ENCODE measurements at places on chromosomes 3 and 15. TPM values are rescaled to one million over a fixed set of nuclear protein-coding genes. Genes with fewer than 3 reads are reported as not detected.

Gene VGLL3
- total RNA-seq = 0.30 TPM

Gene PATL2
- 1.3 TPM for total RNA-seq

Gene PP2D1
- total RNA-seq = not detected

Gene HRH1
- total RNA-seq = 4.3 TPM

Gene SERPINI2
- not detected for total RNA-seq

Gene LRRIQ4
- not detected for total RNA-seq

Gene ADGRG7
- not detected for total RNA-seq

GRCh38 chr15:85960381-85960780 lies 119.3 kb upstream of the AGBL1 start:
- no peak overlapping the region for H3K27ac ChIP-seq
- peaks cover 10% of the 10 kb centered on the region for H3K27me3 ChIP-seq
- H3K4me1 ChIP-seq = no peaks in the 10 kb centered on the region
- no peak for DNase-seq

DNA sequence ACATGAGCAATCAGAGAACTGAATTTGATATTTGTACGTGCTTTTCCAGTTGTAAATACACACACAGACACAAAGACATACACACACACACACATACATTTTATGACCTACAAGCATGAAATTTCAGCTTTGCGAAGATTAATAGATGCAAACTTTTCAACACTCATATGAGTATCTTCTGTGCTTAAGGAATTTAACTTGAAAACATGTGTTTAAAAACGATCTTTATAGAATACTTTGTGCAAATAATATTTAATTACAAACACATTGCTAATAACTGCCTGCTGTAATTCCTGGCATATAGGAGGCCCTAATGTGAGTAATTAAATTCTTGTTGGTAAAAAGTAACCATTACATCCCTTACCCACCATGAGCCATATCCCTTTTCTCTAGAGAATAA lies 107.7 kb upstream of the PLSCR5 start:
- no peaks in the 10 kb centered on the region for H3K27me3 ChIP-seq
- H3K27ac ChIP-seq = no peak overlapping the region
- DNase-seq = no peak
- H3K4me1 ChIP-seq = no peaks in the 10 kb centered on the region

- no peak overlapping the region for H3K4me3 ChIP-seq
- no peak for DNase-seq
- no peak overlapping the region for H3K27ac ChIP-seq
- no peaks in the 10 kb centered on the region for H3K27me3 ChIP-seq
- no peaks in the 10 kb centered on the region for H3K4me1 ChIP-seq
These were observed 945.6 kb downstream of the MCTP2 start for GRCh38 chr15:95176794-95177577.

- no peak for DNase-seq
- no peaks in the 10 kb centered on the region for H3K27me3 ChIP-seq
- no peak overlapping the region for H3K27ac ChIP-seq
- H3K36me3 ChIP-seq = no peaks in the 10 kb centered on the region
These were observed 22.1 kb downstream of the ZNF621 start for GRCh38 chr3:40546816-40547215.

DNA sequence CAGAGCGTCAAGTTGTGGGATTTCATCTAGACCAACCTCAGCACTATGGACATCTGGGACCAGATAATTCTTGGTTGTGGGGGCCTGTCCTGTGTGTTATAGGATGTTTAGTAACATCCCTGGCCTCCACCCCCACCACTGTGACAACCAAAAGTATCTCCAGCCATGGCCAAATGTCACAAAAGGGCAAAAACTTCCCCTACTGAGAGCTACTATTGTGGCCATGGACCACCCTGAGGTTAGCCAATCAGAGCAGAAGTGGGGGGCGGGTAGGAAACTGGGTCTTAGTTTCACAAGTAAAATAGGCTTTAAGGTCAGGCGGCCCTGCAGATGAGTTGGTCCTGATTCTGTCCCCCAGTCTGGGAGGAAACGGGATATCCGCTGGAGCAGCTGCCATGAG lies 25.4 kb downstream of the KIF7 start:
- H3K4me1 ChIP-seq = no peaks in the 10 kb centered on the region
- peaks cover 29% of the 10 kb centered on the region for H3K36me3 ChIP-seq
- H3K27ac ChIP-seq = no peak overlapping the region
- no peaks in the 10 kb centered on the region for H3K27me3 ChIP-seq
- DNase-seq = no peak

GRCh38 chr3:78368636-78369345 lies 1328.9 kb downstream of the ROBO2 start:
- H3K4me3 ChIP-seq = no peak overlapping the region
- DNase-seq = no peak
- no peaks in the 10 kb centered on the region for H3K36me3 ChIP-seq
- no peak overlapping the region for H3K27ac ChIP-seq

DNA sequence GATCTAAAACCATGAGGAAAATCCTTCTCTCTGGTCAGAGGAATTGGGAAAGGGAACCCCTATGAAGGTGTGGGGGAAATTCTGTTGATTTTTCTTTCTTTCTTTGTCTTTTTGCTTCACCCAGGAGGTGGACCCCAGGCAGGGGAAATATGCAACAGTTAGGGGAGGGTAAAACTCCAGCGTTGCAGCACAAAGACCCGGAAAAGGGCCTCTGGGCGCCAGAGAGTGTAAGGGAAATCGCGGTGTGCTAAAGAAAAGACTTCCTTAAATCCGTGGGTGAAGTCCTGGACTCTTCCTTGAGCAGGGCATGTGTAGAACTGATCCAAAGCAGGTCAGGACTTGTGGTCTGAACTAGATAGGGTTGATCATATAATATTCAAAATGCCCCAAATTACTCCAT lies 11.1 kb upstream of the TBC1D21 start:
- H3K27ac ChIP-seq = no peak overlapping the region
- no peaks in the 10 kb centered on the region for H3K27me3 ChIP-seq
- no peaks in the 10 kb centered on the region for H3K4me1 ChIP-seq
